ENCODE measurements at places on chromosomes 6 and 20.
A peak's percentile ranks its signal among the peaks of the same experiment; 100 is the strongest.

GRCh38 chr6:37919417-37920157, 100.1 kb downstream of the ZFAND3 start:
- no peak for DNase-seq

- DNase-seq: no peak
Measured at GRCh38 chr6:11209369-11209768, 23.1 kb downstream of the NEDD9 start.

- DNase-seq: no peak
Measured at GRCh38 chr20:64158346-64159285, 5.6 kb upstream of the MYT1 start.

DNA sequence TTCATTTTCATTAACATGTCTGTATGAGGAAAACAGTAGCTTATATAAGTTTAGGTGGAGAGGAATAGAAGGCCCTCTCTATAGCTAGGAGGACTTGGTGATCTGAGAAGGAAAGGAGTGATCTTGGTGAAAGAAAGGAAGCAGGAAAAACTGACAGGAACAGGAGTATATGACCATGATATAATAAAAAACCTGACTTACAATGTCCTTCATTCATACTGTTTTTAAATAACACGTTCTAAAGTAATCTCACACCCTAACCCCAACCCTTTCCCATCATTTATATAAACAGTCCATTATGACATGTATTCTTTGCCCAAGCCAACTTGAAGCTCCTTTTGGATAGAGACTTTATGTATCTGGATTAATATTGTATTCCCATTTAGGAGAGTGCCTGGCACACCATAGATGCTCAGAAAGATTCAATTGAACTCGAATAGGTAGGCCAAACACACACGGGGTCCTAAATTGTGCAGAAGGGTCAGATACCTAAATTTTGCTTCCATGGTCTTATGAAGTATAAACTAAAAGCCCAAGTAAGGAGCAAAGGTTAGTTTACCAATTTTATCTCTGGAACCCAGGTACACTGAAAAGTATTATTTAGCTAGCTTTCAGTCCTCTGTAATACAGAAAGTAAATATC, 75.9 kb downstream of the OR2B2 start:
- peak; percentile 25 for DNase-seq

DNA sequence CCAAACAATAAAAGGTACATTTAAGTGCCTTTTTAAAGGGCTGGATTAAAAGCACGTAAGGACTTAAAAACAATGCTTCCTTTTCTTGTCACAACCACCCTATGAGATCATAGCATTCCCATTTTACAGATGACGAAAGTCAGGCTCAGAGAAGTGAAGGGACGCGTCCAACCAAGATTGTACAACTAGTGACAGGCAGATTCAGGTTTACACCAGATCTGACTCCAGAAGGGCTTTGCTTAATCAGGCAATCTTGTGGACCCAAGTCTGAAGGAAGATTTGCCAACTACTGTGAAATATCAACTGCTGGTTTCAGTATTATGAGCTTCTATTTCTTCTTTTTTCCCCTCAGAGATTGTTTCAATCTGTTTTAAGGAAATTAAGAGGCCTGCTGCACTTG, 877 bp downstream of the ENPP4 start:
- DNase-seq: no peak

DNA sequence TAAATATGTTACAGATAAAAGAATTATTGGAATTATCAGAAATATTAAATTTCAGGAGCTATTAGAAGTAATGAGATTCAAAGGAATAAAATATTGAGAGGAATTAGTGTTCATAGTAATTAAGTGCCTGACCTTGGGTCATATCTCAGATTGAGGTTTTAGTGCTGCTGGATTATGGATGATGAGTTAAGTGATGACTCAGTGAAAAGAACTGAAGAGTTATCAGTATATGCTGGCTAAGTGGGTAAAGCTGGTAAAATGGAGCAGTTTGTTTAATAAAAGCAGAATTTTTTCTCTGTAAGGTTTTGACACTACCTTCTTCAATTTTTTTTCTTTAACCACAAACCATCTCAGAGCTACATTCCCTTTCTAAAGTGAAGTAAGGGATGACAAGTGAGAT, 206.7 kb downstream of the MANEA start:
- no peak for DNase-seq

DNA sequence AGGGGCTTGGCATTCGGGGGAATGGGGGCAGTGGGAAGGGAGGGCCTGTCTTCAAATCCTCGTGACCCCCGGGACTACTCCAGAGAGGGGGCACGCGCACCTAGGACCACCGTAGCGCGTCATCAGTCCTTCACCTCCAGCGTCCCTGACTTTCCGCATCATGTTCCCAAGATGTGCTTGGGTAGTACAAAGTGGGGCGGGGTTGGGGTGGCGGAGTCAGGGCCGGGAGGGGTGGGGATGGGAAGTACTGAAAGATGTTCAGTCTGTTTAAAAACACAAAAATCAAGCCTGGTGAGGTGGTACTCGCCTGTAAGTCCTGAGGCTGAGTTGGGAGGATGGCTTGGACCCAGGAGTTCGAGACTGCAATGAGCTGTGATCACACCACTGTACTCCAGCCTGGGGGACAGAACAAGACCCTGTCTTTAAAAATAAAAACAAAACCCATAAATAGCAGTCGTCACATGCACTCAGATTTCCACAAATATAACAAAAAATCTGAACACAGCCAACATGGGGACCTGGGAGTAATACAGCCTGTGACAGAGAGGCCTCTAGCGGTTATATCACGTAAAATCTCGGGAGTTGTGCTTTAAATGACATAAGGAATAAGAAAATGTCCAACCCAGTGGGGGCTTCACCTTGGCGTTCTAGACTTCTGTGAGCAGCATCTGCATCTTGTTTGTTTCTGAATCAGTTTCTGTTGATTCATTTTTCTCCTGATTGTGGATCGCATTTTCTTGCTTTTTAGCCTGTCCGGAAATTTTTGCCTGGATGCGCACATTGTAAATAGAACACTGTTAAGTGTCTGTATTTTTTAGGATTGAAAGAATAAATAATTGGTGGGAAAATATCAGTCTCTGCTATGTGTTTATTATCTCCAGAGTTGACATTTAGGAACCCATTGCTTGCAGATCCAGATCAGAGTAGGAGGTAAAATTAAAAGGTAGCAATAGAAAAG, 698 bp upstream of the LRP11 start:
- peak; percentile 85 for DNase-seq

DNA sequence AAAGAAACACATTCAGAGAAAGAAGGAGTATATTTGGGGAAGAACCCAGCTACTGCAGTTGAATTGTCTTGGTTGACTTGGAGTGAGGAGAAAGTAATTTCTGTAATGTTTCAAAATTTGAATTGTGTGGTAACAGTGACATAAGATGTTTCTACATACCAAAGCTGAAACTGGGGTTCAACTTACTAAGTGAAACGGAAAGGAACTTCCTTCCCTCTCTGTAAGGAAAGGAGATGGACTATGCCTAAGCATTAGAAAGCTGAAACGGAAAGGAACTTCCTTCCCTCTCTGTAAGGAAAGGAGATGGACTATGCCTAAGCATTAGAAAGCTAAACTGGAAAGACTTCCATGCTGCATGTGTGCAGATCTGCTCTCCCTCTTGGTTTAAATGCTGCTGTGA, 46.0 kb downstream of the HUS1B start:
- DNase-seq: no peak

- DNase-seq: no peak
Measured at GRCh38 chr6:137902699-137903098, 35.6 kb downstream of the TNFAIP3 start.

DNA sequence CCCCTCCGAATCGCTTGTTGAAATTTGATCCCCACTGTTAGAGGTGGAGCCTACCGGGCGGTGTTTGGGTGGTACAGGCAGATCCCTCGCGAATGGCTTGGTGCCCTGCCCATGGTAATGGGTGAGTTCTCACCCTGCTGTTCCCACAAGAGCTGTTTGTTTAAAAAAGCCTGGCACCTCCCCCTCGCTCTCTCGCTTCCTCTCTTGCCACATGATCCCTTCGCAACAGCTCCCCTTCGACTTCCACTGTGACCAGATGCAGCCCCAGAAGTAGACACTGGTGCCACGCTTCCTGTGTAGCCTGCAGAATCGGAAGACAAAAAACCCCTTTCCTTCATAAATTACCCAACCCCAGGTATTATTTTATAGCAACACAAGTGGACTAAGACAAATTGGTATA, 292.2 kb upstream of the QKI start:
- no peak for DNase-seq

- no peak for DNase-seq
Measured at GRCh38 chr6:5995658-5995948, 11.1 kb downstream of the NRN1 start.

DNA sequence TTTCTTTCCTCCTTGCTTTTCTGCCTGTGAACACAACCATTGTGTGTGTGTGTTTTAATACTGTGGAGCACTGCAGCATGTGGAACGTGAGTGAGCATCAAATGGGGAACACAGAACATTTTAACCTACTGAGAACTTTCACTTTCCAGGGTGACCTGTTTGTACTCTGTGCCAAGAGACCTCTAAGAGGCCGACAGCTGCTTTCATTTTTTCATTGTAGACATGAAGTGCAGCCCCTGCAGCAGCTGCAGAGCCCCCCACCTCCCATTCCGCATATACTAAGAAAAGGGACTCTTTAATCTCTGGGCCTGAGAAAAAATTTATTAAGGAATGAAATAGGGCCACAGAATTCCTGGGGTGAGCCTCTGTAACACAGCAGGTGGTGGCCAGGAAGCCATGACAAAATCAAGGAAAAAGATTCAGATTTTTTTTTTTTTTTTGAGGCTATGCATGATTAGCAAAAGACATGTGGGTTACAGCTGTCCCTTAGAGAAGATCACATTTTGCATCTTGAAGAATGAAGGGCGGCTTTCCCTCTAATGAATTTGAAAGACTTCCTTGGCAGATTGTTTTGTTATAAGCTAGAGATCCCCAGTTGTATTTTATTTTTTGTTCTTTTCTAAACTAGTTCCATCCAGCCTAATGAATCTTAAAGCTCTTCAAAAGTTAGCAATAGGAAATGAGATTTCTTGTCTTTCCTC, 503.4 kb downstream of the CD109 start:
- peak; percentile 70 for DNase-seq

DNA sequence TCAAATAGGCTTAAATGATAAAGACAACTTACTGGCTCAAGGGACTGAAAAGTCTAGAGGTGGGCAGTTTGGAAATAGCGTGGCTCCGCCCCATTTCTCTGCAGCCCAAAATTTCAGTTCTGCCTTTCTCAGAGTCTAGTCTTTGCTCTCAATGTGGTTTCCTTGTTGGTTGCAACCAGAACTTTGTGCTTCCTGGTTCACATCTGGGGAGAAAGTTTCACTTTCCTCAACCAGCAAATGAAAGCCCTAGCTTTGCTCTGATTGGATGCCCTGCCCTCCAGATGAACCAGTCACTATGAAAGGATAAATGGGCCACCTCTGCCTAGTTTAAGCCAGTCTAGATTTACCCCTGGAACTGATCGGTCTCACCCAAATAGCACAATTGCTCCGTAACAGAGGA, 14.9 kb downstream of the SYCP2L start:
- DNase-seq: no peak

DNA sequence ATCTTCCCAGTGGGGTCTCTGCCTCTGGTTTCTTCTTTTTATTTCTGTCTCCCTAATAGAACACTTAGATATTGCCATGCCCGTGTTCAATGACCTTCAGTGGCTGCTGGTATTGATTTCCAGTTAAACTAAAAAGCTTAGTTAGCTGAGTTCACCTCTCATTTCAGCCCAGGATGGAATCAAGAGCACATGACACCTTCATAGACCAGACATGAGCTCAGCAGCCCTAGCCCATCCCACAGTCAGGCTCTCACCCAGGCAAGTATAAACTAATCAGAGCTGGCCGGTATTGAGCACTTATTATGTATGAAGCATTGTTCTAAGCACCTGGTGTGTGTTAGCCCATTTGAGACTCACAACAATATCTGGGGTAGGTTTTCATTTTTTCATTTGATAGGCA, 33.7 kb upstream of the PLEKHG1 start:
- no peak for DNase-seq

DNA sequence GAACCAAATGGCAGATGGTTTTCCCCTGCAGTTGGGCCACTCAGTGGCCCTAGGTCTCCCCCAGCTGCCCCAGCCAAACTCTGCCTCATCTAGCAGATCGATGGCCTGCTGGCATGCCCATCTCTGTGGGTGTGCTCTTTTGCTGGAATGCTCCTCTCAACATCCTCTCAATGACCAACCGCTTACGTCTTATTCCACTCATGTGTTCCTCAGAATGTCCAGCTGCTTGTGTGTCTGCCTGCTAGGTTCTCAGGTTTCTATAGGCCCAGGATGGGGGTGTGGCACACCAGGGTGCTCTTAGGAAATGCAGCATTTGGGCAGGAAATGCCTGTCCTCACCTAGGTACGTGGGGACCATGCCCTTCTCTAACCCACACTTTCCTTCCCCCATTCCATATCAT, 509.9 kb upstream of the SYNCRIP start:
- no peak for DNase-seq

- DNase-seq: no peak
Measured at GRCh38 chr6:118881440-118882313, 12.3 kb upstream of the ASF1A start.

DNA sequence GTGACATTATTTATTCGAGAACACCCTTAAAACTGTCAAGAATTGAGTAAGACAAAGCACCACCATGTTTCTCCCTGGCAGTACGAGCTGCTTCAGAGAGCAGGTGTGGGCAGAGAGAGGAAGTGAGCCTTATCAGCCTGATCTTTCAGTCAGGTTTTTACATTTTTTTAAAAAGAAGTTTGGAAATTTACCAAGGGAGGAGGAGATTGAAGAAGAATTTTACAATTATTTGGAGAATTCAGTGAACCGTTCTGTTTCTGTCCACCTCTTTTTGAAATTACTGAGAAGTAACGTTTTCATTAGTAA, 75.5 kb downstream of the ZDHHC14 start:
- DNase-seq: no peak

GRCh38 chr20:846894-847278, 13.4 kb downstream of the FAM110A start:
- DNase-seq: no peak

GRCh38 chr6:20876036-20876435, 341.8 kb downstream of the CDKAL1 start:
- peak; percentile 27 for DNase-seq

- no peak for DNase-seq
Measured at GRCh38 chr6:85390775-85391174, 59.1 kb upstream of the NT5E start.

- peak; percentile 57 for DNase-seq
Measured at GRCh38 chr6:140857739-140858380, 1274.9 kb upstream of the GJE1 start.

DNA sequence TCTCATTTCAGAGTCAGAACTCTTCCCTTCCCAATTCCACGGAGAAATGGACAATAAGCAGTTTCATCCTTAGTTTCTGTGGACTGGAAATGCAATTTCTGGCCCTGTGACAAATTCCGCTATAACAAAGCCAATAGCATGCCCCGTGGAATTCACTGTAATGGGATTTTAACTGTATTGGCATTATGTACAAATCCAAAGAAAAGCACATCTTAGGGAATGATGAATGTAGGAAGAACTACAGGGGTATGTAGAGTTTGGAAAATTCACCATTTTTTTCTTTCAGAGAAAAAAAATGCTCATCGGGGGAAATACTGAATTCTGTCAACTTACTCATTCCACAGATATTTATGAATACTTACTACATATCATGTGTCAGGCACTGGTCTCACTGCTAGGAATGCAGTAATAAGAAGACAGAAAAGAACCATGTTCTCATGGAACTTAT, 43.5 kb downstream of the KIF6 start:
- DNase-seq: peak; percentile 46

GRCh38 chr6:135358985-135359384, 138.6 kb downstream of the AHI1 start:
- DNase-seq: no peak

- DNase-seq: no peak
Measured at GRCh38 chr6:44932651-44933091, 395.5 kb upstream of the RUNX2 start.

GRCh38 chr6:5302995-5303622, 41.8 kb downstream of the FARS2 start:
- DNase-seq: no peak
